ENCODE measurements at places on chromosomes 1 and 21. TPM values are rescaled to one million over a fixed set of nuclear protein-coding genes. Genes with fewer than 3 reads are reported as not detected.

VSIG8 gene
- not detected for total RNA-seq

USH2A gene
- 1.7 TPM for total RNA-seq

IKBKE gene
- 1.1 TPM for total RNA-seq

KMO gene
- 0.07 TPM for total RNA-seq

KRTAP19-7 gene
- not detected for total RNA-seq

DNA sequence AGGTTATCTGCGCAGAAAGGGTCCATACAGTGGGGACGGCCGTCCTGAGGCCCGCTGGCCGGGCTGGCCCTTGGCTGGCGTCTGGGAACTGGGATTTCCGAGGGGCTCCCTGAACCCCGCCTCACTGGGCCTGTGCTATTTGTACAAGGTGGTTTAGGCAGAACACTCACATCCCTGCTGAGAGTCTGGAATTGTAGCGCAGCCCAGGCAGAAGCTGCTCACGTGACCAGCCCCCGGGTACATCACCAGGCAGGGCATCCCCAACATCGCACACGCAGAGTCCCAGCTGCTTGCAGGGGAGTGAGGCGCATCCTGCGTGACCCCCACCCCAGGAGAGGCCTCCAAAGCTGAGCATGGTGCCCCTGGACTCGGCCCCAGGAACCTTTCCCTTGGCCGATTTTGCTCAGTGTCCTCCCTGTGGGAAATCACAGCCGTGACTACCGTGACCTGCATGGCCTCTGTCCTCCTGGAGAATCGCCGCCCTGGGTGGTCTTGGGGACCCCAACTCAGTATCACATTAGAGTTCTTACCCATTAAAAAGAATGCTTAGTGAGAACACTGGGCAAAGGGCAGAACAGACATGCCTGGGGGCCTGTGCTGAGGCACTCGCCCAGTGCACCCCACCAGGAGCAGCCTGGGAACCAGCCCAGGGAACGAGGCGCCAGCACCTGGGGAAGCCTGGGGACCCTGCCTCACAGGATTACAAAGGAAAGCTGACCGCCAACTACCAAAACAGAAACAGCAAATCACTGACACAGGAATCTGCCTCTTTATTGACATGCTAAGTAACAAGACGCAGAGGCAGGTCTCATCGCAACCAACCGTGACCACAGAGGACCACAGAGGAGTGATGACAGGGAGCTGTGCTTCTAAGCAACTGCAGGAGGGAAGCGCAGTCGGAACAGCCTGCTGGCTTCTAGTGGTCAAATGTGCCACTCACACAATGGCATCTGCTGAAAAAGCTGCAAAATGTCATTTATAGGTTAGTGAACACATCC lies 33.5 kb downstream of the UBE2G2 start:
- peaks cover 41% of the 10 kb centered on the region for H3K36me3 ChIP-seq
- H3K4me3 ChIP-seq = no peak overlapping the region

GRCh38 chr1:72284084-72284347 lies 1.7 kb upstream of the NEGR1 start:
- H3K27ac ChIP-seq = peak overlapping the region; percentile 94
- H3K27me3 ChIP-seq = no peaks in the 10 kb centered on the region
- peaks cover 6% of the 10 kb centered on the region for H3K4me1 ChIP-seq
- no peaks in the 10 kb centered on the region for H3K36me3 ChIP-seq
- peak overlapping the region; percentile 91 for H3K4me3 ChIP-seq

- H3K4me1 ChIP-seq = peaks cover 3% of the 10 kb centered on the region
- peaks cover 10% of the 10 kb centered on the region for H3K27me3 ChIP-seq
- no peak for DNase-seq
- no peaks in the 10 kb centered on the region for H3K36me3 ChIP-seq
- no peak overlapping the region for H3K27ac ChIP-seq
These were observed 5.0 kb upstream of the GUCA2B start for GRCh38 chr1:42148166-42148565.

GRCh38 chr1:27672750-27673112 lies 739 bp upstream of the IFI6 start:
- peak overlapping the region; percentile 86 for H3K27ac ChIP-seq
- H3K36me3 ChIP-seq = no peaks in the 10 kb centered on the region
- H3K27me3 ChIP-seq = no peaks in the 10 kb centered on the region
- peaks cover 26% of the 10 kb centered on the region for H3K4me1 ChIP-seq
- peak overlapping the region; percentile 71 for H3K4me3 ChIP-seq

DNA sequence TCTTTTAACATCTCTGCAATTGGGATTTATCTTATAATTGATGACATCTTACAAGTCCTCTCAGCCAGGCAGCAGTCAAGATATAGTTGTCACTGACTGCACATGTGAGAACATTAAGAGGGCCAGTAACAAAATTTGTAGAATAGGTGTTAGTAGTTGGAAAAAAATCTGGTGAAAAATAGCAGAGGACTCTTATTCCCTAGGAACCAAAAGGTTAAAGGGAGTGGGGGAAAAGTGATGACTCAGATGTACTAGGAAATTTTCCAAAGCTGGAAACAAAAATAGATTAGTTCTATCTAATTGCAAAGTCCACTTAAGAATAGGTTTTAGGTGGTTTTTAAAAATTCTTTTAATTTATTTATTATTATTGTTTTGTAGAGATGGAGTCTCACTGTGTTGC lies 3.6 kb downstream of the NUP210L start:
- H3K4me3 ChIP-seq = no peak overlapping the region
- no peaks in the 10 kb centered on the region for H3K27me3 ChIP-seq
- no peaks in the 10 kb centered on the region for H3K36me3 ChIP-seq

DNA sequence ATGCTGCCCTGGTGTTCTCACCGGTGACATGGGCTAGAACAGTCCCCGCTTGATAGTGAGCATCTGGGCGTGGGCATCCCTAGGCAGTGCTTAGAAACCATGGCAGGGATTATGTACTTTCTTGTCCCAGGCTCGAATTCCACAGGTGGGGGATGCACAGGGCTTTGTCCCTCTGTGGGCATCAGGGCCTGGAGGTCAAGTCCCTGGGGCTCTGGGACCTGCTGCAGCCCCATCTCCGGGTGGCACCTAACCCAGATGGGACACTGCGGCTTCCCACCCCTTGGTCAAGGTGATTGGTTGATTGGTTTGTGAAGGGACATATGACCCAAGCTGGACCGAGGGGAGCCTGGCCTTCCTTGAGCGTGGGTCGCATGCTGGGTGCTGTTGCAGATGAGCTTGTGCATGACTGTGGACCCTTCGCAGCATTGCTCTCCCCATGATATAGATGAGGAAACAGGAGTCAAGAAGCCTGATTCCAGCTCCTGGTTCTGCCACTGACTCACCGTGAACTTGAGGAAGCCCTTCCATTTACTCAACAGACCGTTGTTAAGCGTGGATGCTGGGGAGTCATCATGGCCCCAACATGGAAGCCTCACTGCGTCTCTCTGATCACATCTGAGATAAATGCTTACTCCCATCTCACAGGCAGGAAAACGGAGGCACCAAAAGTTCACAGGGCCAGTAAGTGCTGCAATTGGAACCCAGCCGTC lies 64.0 kb upstream of the RUNX3 start:
- H3K36me3 ChIP-seq = no peaks in the 10 kb centered on the region
- no peak for DNase-seq
- H3K4me3 ChIP-seq = no peak overlapping the region
- peaks cover 40% of the 10 kb centered on the region for H3K27me3 ChIP-seq

GRCh38 chr1:15336866-15337265 lies 72.8 kb upstream of the EFHD2 start:
- H3K4me3 ChIP-seq = no peak overlapping the region
- H3K27ac ChIP-seq = peak overlapping the region; percentile 76
- H3K27me3 ChIP-seq = no peaks in the 10 kb centered on the region
- H3K4me1 ChIP-seq = peaks cover 33% of the 10 kb centered on the region
- peak; percentile 68 for DNase-seq

- DNase-seq = no peak
- no peaks in the 10 kb centered on the region for H3K27me3 ChIP-seq
- H3K4me3 ChIP-seq = no peak overlapping the region
- no peaks in the 10 kb centered on the region for H3K4me1 ChIP-seq
- H3K27ac ChIP-seq = no peak overlapping the region
These were observed 24.6 kb downstream of the PLEKHA6 start for GRCh38 chr1:204335085-204335484.

DNA sequence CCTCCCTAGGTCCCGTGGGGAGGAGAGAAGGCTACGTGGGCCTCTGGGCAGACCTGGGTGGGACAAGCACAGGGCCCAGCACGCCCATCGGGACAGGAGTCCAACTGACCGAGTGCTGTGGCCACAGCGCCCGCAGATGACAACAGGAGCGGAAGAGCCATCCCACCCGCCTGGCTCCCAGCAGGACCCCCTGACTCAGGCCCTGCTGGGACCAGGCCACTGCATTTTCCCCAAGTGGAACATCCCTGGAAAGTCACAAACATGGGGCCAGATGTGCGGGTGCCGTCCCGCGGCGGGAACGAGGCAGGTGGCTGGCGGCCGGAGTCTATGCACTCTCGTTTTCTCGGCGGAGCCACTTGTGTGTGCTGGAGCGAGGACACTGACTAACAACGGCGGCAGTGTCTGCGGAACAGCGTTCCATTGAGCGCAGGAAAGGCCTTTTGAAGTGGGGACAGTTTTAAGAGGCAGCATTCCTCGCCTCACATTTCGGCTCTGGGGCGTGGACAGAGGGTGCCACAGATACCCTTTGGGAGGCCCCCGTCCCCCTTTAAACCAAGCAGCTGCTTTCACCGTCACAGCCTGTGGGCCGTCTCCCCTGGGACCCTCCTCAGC lies 93.7 kb upstream of the ARHGEF16 start:
- no peak overlapping the region for H3K4me3 ChIP-seq
- H3K4me1 ChIP-seq = no peaks in the 10 kb centered on the region
- no peak overlapping the region for H3K27ac ChIP-seq

GRCh38 chr1:96515430-96515829 lies 206.2 kb upstream of the PTBP2 start:
- no peak overlapping the region for H3K4me3 ChIP-seq
- DNase-seq = no peak
- no peaks in the 10 kb centered on the region for H3K27me3 ChIP-seq
- H3K4me1 ChIP-seq = no peaks in the 10 kb centered on the region
- no peaks in the 10 kb centered on the region for H3K36me3 ChIP-seq
- no peak overlapping the region for H3K27ac ChIP-seq

DNA sequence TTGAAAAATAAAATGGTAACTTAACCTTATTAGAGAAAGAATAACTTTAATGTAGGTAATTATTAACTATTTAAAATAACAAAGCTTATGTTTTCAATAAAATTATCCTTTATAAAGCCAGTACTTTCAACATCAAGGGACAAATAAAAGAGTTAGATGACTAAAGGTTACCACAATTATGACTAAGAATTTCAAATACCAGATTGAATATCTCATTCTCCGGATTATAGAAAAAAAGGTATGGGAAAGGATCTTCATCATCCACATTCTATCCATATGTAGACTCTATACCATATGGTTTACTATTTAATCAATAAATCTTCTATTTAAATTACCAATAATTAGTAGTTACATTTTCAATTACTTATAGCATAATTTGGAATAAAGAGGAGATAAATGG lies 62.8 kb downstream of the TOR3A start:
- H3K36me3 ChIP-seq = no peaks in the 10 kb centered on the region
- no peak overlapping the region for H3K27ac ChIP-seq
- DNase-seq = no peak
- H3K4me3 ChIP-seq = no peak overlapping the region

DNA sequence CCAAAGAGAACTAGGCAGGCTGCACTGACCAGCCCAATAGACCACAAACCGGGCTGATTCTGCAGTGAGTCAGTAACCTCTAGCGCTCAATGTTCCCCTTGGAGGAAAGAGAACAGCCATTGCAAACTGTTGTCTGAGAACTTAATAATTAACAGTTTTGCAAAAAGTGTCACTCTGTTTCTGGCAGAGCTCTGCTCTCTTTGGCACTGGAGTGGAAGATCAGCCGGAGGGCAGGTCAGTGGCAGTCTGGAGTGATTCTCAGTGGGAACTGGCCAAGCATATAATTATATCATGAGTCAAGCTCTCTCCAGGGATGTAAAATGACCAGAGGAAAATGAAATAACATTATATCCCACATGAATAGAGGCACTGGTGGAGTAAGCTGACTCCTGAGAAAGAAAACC lies 238.3 kb downstream of the HLX start:
- peaks cover 26% of the 10 kb centered on the region for H3K4me1 ChIP-seq
- H3K27ac ChIP-seq = peak overlapping the region; percentile 80
- H3K36me3 ChIP-seq = no peaks in the 10 kb centered on the region
- DNase-seq = peak; percentile 39
- no peaks in the 10 kb centered on the region for H3K27me3 ChIP-seq
- H3K4me3 ChIP-seq = no peak overlapping the region

DNA sequence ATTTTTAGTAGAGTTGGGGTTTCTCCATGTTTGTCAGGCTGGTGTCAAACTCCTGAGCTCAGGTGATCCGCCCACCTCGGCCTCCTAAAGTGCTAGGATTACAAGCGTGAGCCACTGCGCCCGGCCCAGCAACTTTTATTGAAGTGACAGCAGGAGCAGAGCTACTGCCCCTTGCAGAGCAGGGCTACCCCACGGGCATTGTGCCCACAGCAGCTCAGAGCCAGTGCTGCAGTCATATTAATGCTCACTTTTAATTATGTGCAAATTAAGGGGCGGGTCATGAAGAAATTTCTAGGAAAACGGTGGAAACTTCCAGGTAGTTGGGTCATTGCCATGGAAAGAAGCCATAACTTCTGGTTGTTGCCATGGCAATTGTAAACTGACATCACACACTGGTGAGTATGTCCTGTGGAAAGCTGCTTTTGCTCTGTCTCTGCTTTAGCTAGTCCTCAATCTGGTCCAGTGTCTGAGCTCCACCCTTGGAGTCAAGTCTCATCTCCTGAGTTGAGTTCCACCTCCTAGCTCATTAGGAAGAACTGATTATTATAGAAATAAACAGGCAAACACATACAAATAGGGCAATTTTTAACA lies 127.3 kb upstream of the ADGRL4 start:
- no peak overlapping the region for H3K4me3 ChIP-seq
- H3K27ac ChIP-seq = no peak overlapping the region
- DNase-seq = no peak
- no peaks in the 10 kb centered on the region for H3K36me3 ChIP-seq
- H3K4me1 ChIP-seq = no peaks in the 10 kb centered on the region
- no peaks in the 10 kb centered on the region for H3K27me3 ChIP-seq

- no peak overlapping the region for H3K27ac ChIP-seq
- DNase-seq = no peak
- H3K27me3 ChIP-seq = no peaks in the 10 kb centered on the region
- H3K4me3 ChIP-seq = no peak overlapping the region
These were observed 49.9 kb upstream of the GRIK1 start for GRCh38 chr21:29989634-29990234.

DNA sequence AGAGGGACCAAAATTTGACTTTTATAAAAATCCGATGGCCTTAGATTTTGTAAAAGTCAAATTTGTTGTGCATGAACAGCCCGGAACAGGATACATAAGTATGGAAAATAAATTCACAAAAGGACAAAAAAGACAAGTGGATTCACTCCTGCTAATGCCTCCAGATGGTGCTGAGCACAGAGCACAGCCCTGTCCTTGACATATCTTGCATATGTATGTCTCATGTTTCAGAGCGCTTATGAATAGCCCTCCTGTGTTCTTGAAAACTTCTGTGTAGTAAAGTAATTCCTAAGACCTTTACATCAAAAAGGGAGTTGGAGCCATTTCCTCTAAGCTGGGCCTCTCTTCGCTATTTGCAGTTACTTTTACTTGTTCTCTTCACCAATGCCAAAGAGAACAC lies 110.7 kb upstream of the RAB3GAP2 start:
- DNase-seq = no peak
- no peaks in the 10 kb centered on the region for H3K27me3 ChIP-seq
- H3K36me3 ChIP-seq = no peaks in the 10 kb centered on the region
- H3K4me1 ChIP-seq = no peaks in the 10 kb centered on the region
